ENCODE measurements at places on chromosomes 2 and 18.

DNA sequence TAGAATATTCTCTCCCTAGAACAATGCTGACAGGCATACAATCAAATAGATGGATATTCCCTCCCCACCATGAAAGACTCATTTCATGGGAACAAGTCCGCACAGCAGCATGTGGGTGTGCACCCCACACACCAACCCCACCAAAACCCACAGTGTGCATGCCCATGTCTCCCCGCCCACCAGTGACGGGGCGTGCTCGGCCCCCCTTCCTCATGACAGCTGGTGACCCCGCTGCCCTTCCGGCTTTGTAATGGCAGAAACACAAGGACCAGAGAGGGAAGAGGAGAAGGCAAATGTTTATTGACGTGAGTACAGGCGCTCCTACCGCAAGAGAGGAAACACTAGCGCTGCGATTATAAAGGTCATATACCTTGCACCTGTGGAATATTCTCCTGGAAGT lies 30.8 kb upstream of the ODC1 start:
- DNase-seq = no peak

DNA sequence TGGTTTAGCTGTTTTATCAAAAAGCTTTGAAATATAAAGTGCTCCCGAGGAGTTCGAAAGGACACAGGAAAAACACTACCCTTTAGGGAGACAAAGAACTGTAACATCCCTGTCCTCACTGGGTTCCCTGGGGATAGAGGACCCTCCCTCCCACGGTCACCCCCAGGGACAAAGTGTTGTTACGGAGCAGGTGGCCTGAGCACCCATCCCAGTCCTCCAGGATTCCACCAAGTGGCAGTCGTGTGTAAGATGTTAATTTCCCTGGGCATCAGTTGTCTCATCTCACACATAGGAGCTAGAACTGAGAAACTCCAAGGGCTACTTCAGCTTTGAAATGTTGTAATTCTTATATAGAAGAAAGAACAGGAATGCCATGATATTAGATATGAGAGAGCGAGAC lies 137.7 kb downstream of the ALK start:
- DNase-seq = no peak

DNA sequence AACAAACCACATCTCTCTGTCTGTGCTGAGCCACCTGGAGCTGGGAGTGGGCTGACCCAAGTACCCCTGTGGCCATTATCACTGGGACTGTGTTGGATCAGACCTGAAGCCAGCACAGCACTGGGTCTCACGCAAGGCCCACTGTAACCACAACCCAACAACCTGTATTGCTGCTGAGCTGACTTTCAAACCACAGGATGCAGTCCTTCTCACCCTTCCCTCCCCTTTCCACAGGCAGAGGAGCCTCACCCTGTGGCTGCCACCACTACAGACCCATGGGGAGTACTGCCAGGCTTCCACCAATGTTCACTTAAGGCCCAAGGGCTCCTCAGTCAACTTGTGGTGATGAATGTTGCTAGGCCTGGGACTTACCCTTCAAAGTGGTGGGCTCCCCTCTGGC lies 135.7 kb downstream of the DIS3L2 start:
- DNase-seq = no peak

DNA sequence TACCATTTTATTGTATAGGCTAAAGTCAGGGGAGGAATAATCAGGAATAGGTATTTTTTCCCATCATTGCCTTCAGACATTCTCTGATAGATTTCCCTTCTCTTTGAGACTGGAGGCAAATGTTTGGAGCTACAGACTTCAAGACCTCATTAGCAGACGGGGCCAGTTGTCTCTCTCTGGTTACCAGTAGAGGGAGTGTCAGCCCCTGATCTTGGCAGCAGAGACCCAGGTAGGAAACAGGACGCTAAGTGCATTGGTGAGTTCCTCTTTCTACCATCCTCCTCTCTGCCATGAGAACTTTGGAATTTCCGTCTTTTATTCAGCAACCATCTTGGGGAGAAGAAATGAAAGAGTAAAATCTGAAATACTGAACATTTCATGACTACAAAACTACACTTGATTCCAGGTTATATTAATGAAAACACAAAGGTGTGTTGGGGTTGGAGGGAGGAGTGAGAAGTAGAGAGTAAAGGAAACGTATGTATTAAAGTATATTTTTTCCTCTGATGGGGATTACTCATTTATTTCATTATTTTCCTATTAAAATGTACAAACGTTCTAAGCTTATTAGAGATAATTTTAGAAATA lies 186.2 kb upstream of the GCFC2 start:
- DNase-seq = peak; percentile 39

DNA sequence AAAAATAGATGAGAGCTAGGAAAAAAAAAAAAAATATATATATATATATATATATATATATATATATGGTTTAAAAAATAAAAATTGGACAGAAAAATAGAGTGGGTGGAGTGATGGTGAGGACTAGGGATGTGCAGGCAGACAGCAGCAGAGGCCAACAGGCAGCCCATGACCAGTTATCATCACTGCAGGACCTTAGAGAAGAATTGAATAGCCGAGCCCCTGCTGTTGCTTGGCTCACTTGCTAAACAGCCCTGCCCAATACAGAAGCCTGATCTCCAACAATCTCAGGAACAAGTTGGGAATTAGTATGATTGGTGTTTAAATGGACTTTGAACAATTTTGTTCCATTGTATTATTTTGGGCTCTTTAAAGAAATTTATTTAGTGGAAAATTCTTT lies 967.5 kb upstream of the PIK3C3 start:
- no peak for DNase-seq

DNA sequence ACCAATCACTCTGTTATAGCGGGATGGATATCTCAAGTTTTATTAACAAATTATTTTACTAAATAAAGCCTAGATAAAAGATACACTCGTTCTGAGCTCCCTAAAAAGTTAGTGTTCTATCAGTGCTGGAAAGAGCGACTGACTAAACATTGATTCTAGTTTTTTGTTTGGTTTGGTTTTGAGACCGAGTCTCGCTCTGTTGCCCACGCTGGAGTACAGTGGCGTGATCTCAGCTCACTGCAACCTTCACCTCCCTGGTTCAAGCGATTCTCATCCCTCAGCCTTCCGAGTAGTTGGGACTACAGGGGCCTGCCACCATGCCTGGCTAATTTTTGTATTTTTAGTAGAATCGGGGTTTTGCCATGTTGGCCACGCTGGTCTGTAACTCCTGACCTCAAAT lies 73.8 kb upstream of the CDCA7 start:
- DNase-seq = no peak

DNA sequence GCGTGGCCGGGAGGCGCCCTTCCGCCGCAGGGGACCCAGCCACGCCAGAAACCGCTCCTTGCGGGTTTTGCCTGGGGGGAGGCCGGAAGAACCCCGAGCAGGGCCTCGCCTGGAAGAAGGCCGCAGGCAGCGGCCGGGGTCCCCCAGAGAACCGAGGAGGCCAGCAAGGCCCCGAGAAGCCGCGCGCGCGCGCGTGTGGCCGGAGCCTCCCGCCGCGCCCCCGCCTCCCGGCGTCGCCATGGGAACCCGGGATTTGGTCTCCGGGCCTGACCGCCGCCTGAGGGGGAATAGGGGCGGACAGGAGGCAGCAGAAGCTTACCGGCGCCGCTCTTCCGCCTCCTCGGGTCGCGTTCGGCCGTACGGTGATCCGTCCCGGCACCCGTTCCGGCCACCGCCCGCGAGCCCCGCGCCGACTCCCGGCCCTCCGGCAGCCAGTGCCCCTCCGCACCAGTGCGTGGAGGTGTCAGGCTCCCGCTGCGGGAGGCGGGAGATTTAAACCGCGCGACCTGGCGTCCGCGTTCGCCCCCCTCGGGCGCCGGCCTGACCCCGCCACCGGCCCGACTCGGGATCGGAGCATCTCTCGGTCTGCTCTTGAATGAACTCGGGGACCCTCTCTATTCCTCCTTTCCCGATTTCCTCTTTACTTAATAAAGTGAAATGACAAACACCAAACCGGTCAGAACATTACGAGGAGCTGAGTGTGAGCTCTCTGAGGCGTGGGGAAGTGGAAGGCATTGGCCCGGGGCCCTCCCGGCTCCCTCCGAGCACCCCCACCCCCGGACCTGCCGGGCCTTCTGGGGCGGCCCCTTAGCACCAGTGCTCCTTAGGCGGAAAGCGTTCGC lies at the start of gene ICA1L:
TSS of gene ICA1L (minus strand) at position 467 of the 842 bp plus-strand sequence. CDS start 42,757 bp downstream, outside the sequence.
- DNase-seq = peak; percentile 51

GRCh38 chr18:22432657-22433137 lies 15.0 kb upstream of the CTAGE1 start:
- DNase-seq = no peak

DNA sequence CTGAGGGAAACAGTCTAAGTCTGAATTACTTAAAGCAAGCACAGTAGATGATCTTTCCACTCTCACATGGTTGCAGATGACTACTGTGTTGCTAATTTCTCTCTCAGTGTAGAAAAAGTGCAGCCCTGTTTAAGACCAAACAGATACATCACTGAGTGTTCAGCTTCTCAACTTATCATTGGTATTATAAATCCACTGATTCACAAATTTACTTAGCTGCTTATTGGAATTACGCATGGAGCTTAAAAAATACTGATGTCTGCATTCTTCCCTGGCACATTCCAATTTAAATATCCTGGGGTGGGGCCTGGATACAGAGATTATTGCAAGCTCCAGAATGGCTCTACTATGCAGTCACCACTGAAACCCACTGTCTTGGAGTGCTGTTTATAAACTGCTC lies 411.2 kb downstream of the RND3 start:
- DNase-seq = no peak

DNA sequence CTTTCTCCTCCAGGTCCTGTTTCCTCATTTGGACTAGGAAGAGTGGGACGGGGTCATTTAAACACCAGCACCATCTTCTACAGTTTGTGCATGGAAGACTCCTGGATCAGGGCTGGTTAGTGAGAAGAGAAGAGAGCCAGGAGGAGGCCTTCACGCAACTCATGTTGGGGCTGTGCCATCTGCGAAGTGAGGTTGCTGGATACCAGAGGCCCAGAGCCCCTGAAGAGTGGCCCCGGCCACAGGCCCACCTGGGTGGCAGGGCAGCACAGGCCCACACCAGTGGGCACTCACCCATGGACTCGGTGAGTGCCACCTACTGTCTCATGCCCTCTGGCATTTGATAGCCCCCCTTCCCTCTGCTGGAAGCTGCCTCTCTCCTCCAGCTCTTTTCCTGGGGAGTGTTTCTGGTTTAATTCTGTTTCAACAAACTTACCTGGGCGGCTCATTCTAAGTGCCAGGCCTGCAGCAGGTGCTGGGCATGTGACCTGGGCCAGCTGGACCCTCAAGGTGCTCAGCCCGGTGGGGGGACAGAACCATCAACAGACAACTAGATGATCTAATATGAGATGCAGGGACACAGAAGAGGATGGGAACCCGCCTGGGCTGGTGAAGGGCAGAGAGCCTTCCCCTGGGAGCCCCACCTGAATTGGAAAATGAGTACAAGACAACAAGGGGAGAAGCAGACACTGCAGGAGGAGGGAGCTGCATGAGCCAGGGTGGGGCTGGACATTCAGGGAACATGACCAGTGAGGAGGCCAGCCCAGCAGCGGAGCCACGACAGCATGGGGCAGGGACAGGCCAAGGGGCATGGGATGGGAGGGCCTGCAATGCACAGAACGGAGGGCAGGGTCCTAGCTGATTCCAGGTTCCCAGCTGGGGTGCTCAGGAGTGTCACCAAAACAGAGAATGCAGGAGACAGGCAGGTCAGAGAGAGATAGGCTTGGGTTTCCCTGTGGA lies 70.6 kb downstream of the MARCO start:
- DNase-seq = no peak

DNA sequence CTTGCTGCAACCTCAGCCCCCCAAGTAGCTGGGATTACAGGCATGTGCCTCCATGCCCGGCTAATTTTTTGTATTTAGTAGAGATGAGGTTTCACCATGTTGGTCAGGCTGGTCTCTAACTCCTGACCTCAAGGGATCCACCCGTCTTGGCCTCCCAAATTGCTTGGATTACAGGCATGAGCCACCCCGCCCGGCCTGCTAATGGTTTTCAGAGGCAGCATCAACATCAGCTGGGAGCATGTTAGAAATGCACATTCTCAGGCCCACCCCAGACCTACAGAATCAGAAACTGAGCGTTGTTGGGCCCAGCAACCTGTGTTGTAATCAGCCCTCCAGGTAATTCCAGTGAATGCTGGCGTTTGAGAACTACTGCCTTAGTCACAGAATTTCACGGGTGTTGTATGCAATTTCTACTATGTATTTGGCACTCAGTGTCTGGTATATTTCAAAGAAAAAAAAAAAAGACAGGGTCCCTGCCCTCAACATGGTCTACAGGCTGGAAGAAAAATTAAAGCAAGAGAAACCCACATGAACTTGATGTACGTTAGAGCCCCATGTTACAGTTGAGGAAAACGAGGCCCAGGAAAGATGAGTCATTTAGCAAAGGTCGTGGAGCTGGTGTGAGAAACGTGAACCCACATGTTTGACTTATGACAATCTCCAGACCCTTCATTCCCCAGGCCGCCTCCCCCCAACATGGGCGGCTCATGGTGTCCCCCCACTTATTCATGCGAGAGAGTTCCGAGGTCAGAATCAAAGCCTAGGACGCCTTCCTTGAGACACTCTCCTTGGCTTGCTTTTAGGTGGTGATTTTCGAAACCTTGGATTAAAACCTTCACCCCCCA lies 35.3 kb downstream of the SH3BP4 start:
- no peak for DNase-seq

GRCh38 chr2:133092571-133092970 lies 422.6 kb upstream of the LYPD1 start:
- DNase-seq = no peak

GRCh38 chr2:183068561-183068960 lies 10.0 kb upstream of the DUSP19 start:
- DNase-seq = no peak

DNA sequence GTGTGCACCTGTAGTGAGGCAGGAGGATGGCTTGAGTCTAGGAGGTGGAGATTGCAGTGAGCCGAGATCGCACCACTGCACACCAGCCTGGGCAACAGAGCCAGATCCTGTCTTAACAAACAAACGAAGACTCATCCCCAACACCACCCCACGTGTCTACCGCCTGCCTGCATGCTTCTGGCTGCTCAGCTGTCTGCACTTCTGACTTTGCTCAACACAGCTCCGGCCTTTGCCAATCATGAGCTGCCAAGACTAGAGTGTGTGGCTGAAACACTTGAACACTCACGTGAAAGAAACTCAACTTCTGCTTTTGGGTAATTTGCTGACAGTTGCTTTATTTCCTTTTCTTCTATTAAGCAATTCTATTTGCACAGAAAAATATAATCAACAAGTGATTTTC lies 32.1 kb upstream of the SP3 start:
- DNase-seq = no peak

- DNase-seq = no peak
Measured at GRCh38 chr18:57976230-57976773, 67.7 kb upstream of the NEDD4L start.

DNA sequence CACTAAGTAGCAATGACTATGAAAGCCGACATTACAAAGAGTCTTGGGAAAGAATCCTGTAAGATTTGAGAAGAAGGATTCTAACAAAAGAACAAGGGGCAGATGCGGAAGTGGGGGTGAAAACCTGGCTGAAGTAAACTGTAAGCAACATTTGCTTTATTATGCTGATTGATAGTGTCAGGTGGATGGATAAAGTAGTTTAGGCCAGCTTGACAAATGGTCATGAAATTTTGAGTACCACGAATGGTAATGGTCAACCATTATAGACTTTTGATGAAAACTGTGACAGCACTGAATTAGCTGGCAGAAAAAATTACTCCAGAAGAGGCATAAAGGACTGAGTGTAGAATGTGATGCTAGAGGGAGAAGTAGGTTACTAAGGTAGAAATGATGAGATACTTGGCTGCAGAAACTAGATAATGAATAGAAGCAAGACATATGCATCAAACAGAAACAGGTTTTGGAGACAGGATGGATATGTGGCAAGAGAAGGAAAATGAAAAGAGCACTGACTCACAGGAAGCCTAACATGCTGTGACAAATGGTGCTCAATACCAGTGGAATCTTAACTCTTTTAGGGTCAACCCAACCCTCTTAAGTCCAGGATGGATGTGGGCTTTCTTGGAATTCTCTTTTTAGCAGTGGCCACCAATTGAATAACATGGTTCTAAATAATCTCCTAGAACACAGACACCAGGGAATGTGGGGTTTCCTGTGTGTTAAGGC lies 6.8 kb downstream of the THUMPD2 start:
- no peak for DNase-seq

Measured in HuH-7 (cell line).